Left ventricle myocardium superior (tissue), 1 donor: ENCODE measurements at places on chromosomes 7 and 10. TPM values are rescaled to one million over a fixed set of nuclear protein-coding genes. Genes with fewer than 3 reads are reported as not detected.
A peak's percentile ranks its signal among the peaks of the same experiment; 100 is the strongest.

The ACHE gene
- total RNA-seq: 0.40 TPM

The ZNF716 gene
- not detected for total RNA-seq

The CPA1 gene
- total RNA-seq: not detected

The GIMAP8 gene
- total RNA-seq: 16.2 TPM

- DNase-seq: no peak
Observed at GRCh38 chr10:123459371-123460091, 206.6 kb upstream of the GPR26 start.

The CLCN1 gene
- total RNA-seq: not detected

The CALY gene
- total RNA-seq: not detected

DNA sequence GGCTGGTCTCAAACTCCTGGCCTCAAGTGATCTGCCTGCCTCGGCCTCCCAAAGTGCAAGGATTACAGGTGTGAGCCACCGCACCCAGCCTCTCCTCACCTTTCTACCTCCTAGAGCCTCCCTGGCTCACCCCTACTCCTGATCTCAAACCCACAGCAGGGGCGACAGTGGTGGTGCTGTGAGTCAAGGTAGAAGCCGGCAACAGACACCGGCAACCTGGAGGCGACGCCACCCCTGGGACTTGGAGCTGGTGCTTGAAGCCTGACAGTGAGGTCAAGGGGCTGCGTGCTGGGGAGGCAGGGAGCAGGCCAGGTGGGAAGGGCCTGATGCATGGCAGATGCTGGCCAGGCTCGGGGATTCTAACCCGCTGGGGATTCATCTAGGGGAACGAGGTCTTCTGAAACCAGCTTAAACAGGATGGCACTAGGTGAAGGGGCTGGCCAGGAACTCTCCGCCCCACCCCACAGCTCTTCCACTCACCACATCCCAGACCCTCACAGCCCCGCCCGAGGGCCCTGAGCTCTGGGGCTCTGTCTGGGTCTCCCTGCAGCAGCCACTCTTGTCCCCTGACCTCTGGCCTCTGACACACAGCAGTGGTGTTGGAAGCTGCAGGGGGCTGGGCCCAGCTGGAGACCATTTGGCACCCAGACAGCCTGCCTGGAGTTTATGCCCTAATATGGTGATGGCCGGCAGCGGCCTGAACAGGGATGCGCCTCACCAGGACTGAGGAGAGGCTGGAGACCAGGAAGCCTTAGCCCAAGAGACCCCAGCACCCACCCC, 16.4 kb downstream of the KCNH2 start:
- DNase-seq: peak; percentile 28

The CFAP58 gene
- total RNA-seq: 1.2 TPM

GRCh38 chr10:27349987-27350386, 109.4 kb upstream of the ACBD5 start:
- DNase-seq: no peak

DNA sequence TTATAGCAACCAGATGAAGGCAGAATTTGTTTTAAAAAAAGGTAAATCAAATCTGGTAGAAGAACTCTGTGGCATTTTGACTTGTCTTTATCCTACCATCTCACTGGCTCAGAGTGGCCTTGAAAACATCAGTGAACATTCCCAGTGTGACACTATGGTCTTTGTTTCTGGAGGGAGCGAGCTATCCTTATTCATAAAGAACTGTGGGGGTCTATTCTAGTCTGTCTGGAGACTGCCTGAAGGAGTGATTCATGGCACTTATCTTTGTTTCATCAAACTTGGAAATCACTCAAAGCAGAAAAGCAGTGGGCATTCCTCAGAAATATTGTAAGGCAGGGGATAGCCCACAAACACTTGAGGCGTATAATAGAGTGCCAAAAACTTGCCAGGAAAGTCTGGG, 719.1 kb downstream of the PCDH15 start:
- DNase-seq: no peak

DNA sequence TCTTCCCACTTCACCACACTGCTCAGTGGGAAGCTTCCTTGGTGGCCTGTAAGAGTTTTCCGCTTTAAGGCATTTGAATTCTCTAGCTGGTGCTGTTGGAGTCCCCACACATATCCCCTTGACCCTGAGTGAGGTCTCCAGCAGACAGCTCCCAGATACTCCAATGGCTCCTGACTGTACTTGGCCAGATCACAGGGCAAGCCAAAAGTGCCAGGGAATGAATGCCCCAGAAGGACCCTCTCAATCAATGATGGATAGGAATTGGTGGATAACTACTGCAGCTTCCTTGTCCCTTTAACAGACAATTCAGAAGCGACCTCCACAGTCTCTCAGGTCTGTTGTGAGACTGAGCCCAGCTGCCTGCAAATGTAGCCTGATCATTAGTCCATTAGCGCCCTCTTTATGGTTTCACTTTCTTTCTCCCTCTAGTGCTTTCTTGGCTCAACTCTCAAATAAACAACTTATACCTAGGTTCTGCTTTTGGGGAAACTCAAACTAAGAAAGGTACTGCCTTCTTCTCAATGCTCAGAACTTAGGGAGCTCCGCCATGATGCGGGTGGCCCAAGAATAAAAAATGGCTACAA, 283.0 kb downstream of the TCF7L2 start:
- DNase-seq: no peak

- no peak for DNase-seq
Observed at GRCh38 chr7:44158873-44159631, 17.9 kb upstream of the MYL7 start.

DNA sequence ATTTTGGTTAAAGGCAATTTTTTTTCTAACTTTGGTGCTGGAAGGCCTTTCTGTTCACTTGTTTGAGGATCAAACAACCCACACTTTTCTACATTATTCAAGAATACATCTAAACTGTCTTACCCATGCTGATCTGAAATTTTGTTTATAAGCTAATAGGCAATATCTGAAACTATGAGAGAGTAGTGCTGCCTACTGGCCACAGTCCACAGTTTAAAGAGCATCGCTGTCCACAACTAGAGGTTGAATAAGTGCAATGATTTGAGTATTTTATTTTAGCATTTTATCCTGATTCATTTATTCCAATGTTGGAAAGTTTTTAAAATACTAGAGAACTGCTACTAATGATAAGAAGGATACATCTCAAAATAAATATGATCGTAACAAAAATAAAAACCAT, 306.9 kb downstream of the ELMO1 start:
- DNase-seq: no peak

The CHPF2 gene
- 12.1 TPM for total RNA-seq

The CALML5 gene
- total RNA-seq: not detected

GRCh38 chr10:131082201-131082850, 229.2 kb downstream of the TCERG1L start:
- DNase-seq: no peak
